ENCODE measurements at places on chromosomes 4 and X.

- DNase-seq = no peak
Observed at GRCh38 chr4:109315341-109315740, 12.9 kb upstream of the COL25A1 start.

- DNase-seq = no peak
Observed at GRCh38 chrX:96447161-96447560, 237.5 kb upstream of the DIAPH2 start.

DNA sequence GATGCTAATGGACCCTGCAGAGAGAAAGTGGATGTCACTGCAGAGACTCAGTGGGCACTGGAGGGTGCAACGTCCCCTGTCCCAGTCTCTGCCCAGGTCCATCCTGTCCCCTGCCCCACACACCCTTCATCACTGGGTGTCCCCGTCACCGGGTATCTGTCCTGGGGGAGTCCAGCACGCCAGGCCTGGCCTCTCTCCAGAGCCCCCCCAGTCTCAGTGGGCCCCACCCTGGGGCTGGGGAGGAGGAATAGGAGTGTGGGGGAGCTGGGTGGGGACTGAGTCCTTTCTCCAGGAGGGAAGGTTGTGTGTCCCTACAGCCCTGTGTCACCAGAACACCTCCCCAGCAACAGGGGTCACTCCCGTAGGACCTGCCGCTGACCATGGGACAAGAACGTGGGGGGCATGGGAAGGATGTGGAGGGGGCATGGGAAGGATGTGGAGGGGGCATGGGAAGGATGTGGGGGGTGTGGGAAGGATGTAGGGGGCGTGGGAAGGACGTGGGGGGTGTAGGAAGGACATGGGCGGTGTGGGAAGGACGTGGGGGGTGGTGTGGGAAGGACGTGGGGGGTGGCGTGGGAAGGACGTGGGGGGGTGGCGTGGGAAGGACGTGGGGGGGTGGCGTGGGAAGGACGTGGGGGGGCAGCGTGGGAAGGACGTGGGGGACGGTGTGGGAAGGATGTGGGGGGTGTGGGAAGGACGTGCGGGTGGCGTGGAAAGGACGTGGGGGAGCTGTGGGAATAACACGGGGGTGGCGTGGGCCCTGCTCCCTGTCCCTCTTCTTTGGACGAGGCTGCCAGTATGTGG lies 21.0 kb upstream of the SPON2 start:
- DNase-seq = no peak

DNA sequence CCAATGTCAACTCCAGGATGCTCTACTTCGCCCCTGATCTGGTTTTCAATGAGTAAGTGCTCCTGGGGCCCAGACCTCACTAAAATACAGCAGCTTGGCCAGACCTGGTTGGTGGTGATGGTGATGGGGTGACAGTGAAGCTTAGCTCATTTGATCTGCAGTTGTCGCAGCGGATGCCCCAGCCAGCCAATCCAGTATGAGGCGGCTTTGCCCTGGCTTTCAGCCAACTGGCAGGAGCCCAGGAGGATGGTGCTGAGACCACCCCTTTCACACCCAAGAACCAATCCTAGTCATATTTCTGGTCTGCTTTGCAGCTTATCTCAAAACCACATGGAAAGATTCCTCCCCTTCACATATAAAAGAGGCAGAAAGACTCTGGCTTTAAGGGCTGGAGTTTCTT lies 173.8 kb downstream of the AR start:
- no peak for DNase-seq

DNA sequence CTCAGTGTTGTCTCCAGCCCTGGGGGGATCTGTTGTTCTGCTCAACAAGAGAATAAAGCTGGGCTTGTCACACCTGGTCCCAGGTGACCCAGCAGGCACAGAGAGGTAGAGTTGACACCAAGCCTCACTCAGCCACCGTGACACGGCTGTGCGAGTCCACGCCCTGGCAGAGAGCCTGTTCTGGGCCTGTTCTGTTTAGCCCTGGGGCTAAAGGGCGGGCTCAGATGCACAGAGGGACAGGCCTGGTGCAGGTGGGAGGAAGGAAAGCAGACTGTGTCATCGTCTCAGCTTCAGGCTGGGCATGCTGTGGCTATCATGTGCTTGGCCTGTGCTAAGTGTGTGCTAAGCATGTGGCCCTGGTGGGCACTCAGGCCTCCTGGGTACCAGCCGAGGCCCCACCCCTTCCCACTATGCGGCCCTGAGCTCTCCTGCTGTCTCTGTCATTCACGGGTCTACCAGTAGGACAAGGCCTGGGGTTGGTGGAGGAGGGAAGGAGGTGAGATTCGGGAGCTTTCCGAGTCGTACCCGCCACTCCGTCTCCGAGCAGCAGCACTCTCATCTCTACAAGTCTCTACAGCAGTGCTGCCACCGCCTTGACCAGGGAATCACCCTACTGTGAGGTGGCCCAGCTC lies 10.8 kb downstream of the WFS1 start:
- DNase-seq = no peak
